Activated gamma-delta T cell treated with anti-CD3 and anti-CD28 coated beads, Interleukin-2, amount 50 U/mL, for 16 hours (primary cell): ENCODE measurements at places on chromosomes 3 and 15.

GRCh38 chr3:48415251-48415953 is 14.5 kb downstream of the PLXNB1 start:
- no peak for DNase-seq

DNA sequence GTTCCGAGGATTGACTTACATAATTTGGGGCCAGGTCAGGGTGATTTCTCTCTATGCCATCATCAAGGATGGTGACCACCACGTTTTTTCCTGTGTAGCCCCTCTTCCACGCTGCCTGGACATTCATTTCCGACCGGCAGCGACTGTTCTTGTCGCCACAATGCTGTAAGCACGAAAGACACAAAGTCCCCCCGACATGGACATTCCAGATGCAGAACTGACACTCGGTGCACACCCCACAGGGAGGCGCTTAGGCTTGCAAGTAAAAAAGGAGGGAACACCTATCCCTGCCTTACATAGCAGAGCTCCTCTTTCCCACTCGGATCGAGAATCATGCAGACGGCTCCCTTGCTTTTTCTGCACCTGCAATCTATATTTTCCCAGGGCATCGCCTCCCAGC is 58.2 kb downstream of the PCSK6 start:
- DNase-seq, result no peak

GRCh38 chr15:58543664-58544335 is 112.0 kb downstream of the LIPC start:
- no peak for DNase-seq

DNA sequence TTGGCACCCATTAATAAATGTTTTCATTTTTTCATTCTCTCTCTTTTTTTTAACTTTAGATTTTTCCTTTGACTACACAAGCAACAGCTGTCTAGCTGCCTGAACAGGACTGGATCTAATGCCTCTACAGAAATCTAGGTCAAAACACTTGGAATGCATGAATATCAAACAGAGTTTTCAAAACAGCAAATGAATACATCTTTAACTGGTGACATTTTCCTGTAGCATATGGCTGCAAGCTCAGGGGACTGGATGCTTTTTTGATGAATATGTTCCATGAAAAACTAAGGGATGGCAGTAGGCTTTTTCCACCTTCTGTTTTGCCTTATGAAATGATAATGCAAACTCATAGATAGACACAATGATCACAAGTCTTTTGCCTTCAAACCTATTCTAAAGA is 661.7 kb downstream of the MCTP2 start:
- no peak for DNase-seq

DNA sequence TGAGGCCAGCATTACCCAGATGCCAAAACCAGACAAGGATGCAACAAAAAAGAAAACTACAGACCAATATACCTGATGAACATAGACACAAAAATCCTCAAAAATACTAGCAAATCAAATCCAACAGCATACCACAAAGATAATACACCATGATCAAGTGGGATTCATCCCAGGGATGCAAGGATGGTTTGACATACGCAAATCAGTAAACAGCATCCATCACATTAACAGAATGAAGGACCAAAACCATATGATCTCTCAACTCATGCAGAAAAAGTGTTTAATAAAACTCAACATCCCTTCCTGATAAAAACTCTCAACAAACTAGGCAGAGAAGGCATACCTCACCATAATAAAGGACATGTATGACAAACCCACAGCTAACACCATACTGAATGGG is 14.0 kb upstream of the PIAS1 start:
- no peak for DNase-seq

DNA sequence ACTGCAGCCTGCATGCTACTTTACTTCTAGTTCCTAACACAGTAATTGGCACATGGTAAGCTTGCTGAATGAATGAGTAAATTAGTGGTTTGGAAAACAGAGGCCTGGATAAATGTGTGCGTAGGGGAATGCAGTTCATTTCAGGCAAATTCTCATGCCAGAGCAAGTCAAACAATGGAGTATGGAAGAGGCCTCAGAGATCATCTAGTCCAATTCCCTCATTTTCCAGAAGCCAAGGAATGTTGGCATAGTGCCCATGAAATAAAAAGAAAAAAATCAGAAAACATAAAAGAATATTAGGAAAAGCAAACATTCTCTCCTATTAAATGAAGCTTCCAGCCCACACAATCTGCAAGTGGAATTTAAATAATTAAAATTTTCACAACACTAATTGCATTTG is 92.4 kb downstream of the MB21D2 start:
- DNase-seq, result no peak
